ENCODE measurements at places on chromosomes 3 and 15. TPM values are rescaled to one million over a fixed set of nuclear protein-coding genes. Genes with fewer than 3 reads are reported as not detected.

The NCBP2 gene
- 48.5 TPM for total RNA-seq

The SLC12A1 gene
- total RNA-seq = not detected

The DOCK3 gene
- 0.20 TPM for total RNA-seq

The PDIA3 gene
- total RNA-seq = 125 TPM

The ARHGAP31 gene
- 1.8 TPM for total RNA-seq

The SGO1 gene
- total RNA-seq = 12.5 TPM

The SPINK8 gene
- total RNA-seq = not detected

The ABHD14A gene
- total RNA-seq = 13.6 TPM

The SLC9C1 gene
- total RNA-seq = under 0.01 TPM

The IGDCC3 gene
- not detected for total RNA-seq

The ACAN gene
- total RNA-seq = not detected

The SPINT1 gene
- total RNA-seq = not detected

The C2CD4A gene
- total RNA-seq = not detected

The CNTN4 gene
- total RNA-seq = not detected

The CA12 gene
- total RNA-seq = 133 TPM

The H1-8 gene
- total RNA-seq = not detected

The CCR9 gene
- not detected for total RNA-seq

The ENTPD3 gene
- total RNA-seq = not detected

The CCR8 gene
- not detected for total RNA-seq

The ARPIN gene
- total RNA-seq = 12.7 TPM

The DUOXA1 gene
- not detected for total RNA-seq

The HACD3 gene
- 48.5 TPM for total RNA-seq

The RAD51 gene
- total RNA-seq = 4.0 TPM

Data from subcutaneous preadipocyte (primary cell).